ENCODE measurements at places on chromosomes 4 and X. TPM values are rescaled to one million over a fixed set of nuclear protein-coding genes. Genes with fewer than 3 reads are reported as not detected.

GRCh38 chrX:84441143-84441542 lies 61.1 kb downstream of the HDX start:
- DNase-seq = no peak

IRAK1 gene
- total RNA-seq = 70.7 TPM

TSPAN7 gene
- 0.08 TPM for total RNA-seq

KIT gene
- not detected for total RNA-seq

DNA sequence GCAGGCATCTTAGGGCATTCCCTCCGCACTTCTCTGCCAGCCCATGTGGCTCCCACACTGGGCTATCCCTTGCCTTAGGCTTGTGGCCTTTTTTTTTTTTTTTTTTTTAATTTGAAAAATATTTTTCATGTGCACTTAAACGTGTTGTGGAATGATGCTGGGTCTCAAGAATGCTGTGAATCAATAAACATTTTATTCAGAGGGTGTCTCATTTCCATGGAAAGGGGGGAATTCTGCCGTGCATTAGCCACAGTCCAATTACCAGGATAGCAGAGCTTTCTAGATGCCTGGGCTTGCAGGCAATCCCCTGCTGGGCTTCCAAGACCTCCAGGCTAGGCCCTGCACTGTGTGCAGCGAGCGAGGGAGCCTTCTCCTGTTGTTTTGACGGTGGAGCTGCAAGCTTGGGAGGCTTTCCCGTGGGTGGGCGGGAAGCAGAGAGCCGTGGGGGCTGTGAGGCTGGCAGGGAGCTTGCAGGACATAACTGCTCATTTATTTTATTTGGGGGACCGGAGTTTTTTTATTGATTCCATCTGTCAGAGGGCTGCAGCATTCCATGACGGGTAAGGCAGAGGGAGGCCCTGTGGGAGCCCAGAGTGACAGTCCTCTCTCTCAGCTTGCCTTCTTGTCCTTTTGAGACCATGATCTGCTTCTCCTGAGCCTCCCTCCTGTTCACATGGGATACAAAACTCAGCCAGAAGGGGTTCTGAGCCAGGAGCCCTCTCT lies 2.6 kb upstream of the CPZ start:
- peak; percentile 94 for DNase-seq

AMBN gene
- total RNA-seq = not detected

EGFL6 gene
- total RNA-seq = not detected

DNA sequence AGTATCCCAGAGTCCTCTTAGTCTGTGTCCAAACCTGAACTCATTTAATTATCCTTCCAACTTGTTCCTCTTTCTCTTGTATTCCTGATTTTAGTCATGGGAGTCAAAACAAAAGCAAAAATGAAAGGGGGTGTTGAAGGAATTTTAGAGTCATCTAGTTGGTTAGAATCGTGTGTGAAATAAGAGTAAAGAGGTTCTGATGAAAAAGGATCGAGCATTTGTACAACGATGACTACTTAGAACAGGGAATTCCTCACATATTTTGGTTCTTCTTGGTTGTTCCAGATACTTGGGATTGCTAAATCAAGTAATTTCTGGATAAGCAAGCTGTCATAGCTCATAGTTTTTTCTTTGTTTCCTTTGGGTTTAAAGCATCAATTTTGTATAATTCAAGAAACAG lies 194.4 kb downstream of the BCOR start:
- peak; percentile 67 for DNase-seq

GRCh38 chr4:80732010-80732409 lies 298.5 kb upstream of the BMP3 start:
- no peak for DNase-seq

DNA sequence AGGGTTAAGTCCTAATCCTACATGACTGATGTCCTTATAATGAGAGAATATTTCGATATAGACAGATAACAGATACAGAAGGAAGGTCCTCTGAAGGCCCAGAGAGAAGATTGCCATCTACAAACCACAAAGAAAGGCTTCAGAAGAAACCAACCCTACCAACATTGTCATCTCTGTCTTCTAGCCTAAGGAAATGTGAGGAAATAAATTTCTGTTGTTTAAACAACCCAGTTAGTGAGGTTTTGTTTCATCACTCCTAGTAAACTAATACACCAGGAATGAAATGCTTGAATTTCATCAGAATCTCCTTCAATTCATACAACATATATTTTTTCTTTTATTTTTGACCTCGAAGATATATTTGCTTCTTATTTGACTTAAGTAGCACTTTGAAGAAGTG lies 1527.8 kb downstream of the STIM2 start:
- no peak for DNase-seq

NUP62CL gene
- total RNA-seq = not detected

Data from SJSA1 (cell line).